ENCODE measurements at places on chromosomes 3 and 15. TPM values are rescaled to one million over a fixed set of nuclear protein-coding genes. Genes with fewer than 3 reads are reported as not detected.

Gene CFAP92
- total RNA-seq = 0.64 TPM

Gene MRPS11
- total RNA-seq = 60.9 TPM

Gene APOD
- 362 TPM for total RNA-seq

Gene JAGN1
- total RNA-seq = 49.8 TPM

Gene MKRN3
- total RNA-seq = not detected

Gene TM4SF1
- total RNA-seq = 87.8 TPM

Gene C3orf80
- total RNA-seq = 0.87 TPM

Gene PRC1
- total RNA-seq = 3.8 TPM

Gene KBTBD13
- not detected for total RNA-seq

Gene USP4
- 65.5 TPM for total RNA-seq

Gene LTK
- 0.77 TPM for total RNA-seq

Gene GRM7
- total RNA-seq = 0.16 TPM

Gene KBTBD8
- total RNA-seq = 1.8 TPM

Gene XYLB
- 5.2 TPM for total RNA-seq

Gene CKMT1B
- total RNA-seq = 2.2 TPM

Gene TP63
- 0.35 TPM for total RNA-seq

Gene TTLL13
- total RNA-seq = not detected

Gene FOXL2NB
- total RNA-seq = not detected

Gene CLDN18
- not detected for total RNA-seq

DNA sequence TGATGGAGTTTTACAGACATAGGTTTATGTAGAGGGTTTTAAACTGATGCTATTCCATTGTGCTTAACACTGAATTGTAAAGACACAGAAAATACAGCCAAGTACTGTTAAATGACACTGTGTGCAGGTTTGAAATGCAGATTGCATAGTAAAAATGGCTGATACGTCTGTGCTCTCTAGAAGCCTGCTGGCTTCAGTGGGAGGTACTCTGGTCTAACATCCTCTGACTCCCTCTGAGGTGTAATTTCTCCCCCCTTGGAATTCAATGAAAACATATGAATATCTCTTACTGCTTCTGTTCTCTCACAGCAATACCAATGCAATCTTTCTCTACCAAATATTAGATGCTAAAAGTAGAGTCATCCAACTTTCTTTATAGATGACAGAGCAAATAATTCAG, 176.6 kb downstream of the SLC9A9 start:
- no peak for DNase-seq

GRCh38 chr3:185504636-185505035, 5.8 kb upstream of the TMEM41A start:
- no peak for DNase-seq

- no peak for DNase-seq
Measured at GRCh38 chr3:8563597-8563996, 62.0 kb downstream of the LMCD1 start.

- no peak for DNase-seq
Measured at GRCh38 chr15:92366381-92366780, 27.3 kb upstream of the ST8SIA2 start.

- DNase-seq = no peak
Measured at GRCh38 chr3:81435050-81435449, 326.4 kb downstream of the GBE1 start.

GRCh38 chr3:53259427-53260259, 3.8 kb upstream of the TKT start:
- DNase-seq = no peak

DNA sequence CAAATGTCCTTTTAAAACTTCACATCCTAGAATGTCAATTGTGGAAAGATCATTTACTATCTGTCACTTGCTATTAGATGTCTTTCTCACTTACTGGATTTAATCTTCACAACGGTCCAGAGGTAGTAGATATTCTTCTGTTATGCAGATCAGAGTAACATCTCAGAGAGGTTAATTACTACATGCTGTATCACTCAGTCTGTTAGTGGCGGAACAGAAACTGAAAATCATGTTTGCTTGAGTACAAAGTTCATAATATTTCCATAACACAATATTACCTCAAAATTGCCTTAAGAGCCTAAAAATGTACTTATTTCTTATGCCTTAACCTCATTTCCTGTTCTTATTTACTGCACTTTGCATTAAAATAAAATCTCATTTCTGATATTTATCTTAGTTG, 28.6 kb upstream of the GPR149 start:
- no peak for DNase-seq

GRCh38 chr3:190038050-190038933, 82.4 kb downstream of the P3H2 start:
- no peak for DNase-seq

DNA sequence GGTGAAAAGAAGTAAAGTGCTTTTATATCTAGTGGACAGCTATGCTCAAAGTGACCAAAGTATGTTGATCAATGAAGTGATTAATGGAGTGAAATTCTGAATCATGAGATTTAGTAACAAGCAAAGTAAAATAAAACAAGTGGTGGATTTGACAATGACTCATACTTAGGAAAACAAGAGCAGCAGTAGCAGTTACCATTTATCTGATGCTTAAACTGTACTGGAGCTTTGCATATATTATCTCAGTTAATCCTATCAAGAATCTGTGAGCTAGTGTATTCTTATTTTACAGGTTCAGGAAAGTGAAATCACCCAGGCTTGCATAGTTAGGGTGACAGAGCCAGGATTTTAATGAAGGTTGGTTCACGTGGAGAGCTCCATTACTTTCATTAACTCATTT, 50.6 kb upstream of the SPATA16 start:
- DNase-seq = no peak

GRCh38 chr3:121855555-121855954, 20.5 kb downstream of the EAF2 start:
- DNase-seq = no peak

DNA sequence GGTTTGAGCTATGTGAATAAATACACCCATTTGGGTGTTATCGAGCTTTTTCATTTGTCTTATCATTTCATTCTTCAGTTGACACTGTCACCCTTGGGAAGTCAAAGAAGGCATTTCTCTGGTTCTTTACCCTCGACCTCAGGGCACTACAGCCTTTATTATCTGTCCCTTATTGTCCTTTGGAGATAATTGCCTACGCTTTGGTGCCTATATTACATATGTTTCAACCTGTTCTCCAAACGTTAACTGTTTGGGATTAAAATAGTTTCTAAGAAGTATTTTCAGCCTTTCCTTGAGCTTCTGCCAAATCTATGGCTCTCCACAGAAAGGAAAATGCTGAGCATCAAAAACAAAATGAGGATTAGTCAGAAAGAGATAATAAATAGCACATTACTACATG, 395.4 kb upstream of the ADAMTS9 start:
- DNase-seq = no peak

GRCh38 chr3:179233043-179233442, 17.9 kb downstream of the KCNMB3 start:
- DNase-seq = no peak

DNA sequence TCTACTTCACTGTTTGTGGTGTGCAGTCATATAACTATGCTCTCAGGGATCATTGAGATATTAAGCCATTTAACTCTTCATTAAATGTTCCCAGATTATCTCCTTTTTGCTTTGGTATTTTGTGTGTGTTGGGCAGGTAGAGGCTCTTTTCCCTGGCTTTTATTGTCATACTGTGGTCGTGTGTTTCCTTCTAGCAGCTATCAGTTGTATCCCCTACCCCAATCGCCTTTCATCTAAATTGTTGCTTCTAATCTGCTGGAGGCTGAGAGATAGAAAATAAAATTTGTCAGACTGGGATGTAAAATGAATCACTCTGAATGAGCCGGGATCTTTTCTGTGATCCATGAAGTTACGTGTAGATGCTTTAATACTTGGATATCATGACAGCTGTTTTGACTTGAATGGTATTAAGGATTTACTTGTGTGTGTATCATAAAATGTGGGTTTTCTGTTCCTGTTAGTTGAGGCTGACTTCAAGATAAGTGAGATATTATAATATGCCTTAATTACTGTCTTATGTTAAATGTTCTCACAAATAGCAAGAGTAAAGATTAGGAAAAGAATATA, 9.2 kb downstream of the NFKBIZ start:
- no peak for DNase-seq

- no peak for DNase-seq
Measured at GRCh38 chr3:16886303-16886683, 1.5 kb downstream of the PLCL2 start.

DNA sequence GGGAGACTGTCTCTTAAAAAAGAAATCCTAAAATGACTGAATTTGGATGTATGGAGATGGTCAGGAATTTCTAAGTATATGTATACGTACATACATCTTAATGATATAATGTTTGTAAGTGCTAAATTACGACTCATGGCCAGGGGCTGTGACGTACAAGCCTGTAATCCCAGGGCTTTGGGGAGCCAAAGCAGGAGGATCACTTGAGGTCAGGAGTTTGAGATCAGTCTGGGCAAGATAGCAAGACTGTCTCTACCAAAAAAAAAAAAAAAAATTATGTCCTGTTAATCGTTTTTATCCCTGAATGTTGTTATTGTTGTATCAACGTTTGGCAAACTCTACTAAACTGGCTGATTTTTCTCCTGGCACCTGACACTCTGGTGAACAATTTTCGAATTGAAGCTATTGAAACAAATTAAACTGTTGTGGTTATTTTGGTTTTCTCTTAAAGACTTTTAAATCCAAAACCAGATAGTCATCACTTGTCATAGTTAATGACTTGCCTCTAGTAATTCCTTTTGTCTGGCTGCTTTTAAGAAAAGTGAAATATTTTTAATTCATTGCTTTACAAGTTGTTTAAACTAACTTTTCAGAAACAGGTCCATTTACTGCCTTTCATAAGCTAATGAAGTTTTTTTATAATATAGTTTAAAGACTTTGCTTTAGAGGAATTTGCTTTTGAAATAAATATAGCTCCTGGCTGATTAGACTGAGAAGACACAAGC, 7.0 kb downstream of the MORF4L1 start:
- DNase-seq = no peak

- DNase-seq = no peak
Measured at GRCh38 chr3:64417816-64418215, 192.6 kb upstream of the PRICKLE2 start.

DNA sequence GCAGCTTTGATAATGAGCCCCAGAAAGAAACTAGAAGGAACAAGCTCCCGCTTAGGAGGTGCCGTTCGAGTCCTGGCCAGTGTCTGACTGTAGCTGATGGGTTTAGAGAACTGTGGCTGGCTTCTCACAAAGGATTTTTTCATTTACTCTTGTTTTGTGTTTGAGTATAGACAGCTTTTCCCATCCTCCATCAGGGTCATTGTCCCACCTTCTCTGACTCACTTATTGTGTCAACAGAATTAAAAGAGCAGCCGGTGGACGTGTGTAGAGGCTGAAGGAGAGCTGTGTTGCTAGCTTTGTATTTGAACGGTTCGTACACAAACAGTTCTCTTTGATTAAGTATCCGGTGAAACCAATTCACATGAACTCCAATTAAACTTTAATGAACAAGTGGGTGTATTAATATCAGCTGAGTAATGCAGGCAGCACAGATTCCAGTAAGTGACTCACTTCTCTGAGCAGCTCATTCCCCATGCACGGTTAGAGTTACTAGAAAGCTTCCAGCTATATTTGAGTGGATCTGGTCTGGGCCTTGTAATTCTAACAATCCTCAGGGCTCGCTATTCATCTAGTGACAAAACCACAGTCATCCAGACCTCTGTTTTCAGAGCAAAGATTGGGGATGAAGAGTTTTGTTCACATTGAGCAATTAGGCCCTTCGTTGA, 141.0 kb downstream of the LPP start:
- DNase-seq = no peak

GRCh38 chr3:149621218-149622005, 36.4 kb downstream of the WWTR1 start:
- DNase-seq = no peak

GRCh38 chr3:94101860-94102259, 39.0 kb downstream of the NSUN3 start:
- no peak for DNase-seq

GRCh38 chr15:60651101-60651500, 172.2 kb upstream of the ICE2 start:
- DNase-seq = no peak

DNA sequence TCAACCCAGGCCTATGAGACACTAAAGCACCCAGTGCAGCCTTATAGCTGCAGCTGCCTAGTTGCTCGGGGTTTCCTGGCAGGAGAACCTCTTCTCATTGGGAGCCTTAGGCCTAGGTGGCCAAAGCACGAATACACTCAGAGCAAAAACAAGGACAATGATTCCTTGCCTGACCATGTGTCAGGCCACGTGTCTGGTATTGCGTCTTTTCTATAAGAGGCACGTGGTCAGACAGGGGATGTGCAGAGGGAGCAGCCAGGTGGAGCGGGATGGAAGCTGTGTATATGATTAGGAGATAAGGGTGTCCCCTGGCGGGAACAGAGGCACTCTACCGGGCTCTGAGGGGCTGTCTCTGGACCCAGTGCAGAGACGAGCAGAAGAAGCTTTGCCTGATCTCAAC, 26.4 kb downstream of the SLC22A14 start:
- no peak for DNase-seq

DNA sequence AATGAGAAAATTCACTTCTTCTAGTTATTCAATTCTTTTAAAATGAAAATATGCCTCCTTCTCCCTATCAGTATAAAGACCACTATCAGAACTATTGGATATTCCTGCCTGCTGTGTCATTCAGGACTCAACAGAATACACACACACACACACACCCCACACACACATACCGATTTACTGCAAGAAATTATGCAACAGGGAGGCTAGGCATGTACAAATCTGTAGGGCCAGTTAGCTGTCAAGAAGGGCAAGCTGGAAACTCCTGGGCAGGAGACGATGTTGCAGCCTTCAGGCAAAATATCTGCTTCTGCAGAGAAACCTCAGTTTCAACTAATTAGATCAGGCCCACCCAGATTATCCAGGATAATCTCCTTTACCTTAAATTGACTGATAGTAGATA, 13.9 kb upstream of the RYR3 start:
- DNase-seq = no peak

GRCh38 chr15:77183066-77183465, 112.2 kb upstream of the TSPAN3 start:
- DNase-seq = no peak
